Heart left ventricle (tissue), 16 donors: ENCODE measurements at places on chromosomes 6 and 20. TPM values are rescaled to one million over a fixed set of nuclear protein-coding genes. Genes with fewer than 3 reads are reported as not detected.

- no peak for DNase-seq
Measured at GRCh38 chr20:34110745-34111641, 1.1 kb downstream of the EIF2S2 start.

- DNase-seq, result no peak
Measured at GRCh38 chr6:89505847-89506246, 72.9 kb downstream of the ANKRD6 start.

DNA sequence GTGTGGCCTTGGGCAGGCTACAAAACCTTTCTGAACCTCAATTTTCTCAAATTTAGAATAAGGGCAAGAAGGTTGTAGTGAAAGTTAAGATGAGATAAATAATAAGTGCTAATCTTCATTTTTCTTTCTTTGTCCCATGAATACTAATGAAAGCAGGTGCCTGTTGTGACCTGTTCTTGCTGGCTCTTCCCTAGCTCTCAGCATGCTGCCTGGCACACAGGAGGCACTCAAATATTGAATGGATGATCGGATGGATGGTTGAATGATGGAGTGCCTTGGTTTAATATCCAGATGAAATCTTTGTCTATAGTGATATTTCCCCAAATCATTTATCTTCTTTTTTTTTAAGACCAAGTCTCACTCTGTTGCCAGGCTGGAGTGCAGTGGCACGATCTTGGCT lies 15.0 kb downstream of the PBOV1 start:
- no peak for DNase-seq

DNA sequence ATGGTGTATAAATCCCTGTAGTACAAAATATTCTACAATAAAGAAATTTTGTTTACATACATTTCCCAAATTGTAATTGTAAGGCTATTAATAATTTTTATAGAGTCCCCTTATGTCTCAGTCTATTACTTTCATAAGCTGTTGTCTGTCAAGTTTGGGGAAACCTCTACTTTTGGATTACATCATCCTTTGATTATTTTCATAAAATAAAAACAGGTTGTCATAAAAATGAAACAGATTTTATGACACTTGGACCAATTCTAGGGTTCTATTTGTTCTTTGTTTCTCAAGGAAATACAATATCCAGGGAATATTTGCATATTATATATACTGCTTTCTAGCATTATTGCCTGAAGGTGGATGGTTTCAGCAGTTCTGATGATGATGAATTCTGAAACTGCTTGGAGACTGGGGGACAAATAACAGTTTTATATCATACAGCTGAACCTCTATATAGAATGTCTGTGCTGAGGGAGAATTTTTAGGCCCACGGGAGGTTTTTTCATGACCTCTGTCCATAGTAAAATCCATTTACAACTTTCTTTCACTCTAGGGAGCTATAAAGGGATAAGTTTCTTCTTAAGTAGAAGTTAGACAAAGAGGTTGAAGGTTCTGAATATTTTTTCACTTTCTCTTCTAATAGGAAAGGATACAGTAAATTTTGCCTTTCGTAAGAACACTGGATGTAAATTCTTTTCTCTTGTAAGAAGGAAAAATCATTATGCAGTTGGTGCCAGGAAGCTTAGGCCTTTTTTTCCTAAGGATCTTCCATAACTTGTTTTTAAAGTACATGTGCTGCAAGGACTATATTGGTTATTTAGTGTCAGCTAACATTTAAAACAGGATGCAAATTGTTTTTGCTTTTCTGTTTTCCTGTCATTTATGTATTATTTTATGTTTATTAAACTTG lies 58.0 kb downstream of the CD2AP start:
- no peak for DNase-seq

Gene OR12D3
- not detected for total RNA-seq

DNA sequence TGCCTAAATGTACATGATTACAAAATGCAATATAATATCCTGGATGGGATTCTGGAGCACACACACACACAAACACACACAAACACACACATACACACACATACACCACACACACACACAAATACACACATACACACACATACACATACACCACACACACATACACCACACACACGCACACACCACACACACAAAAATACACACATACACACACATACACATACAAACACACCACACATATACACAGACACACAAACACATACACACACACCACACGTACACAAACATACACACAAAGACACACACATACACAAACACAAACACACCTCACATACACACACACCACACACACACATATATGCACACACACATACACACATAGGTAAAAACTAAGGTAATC lies 134.6 kb upstream of the SYNDIG1 start:
- no peak for DNase-seq

DNA sequence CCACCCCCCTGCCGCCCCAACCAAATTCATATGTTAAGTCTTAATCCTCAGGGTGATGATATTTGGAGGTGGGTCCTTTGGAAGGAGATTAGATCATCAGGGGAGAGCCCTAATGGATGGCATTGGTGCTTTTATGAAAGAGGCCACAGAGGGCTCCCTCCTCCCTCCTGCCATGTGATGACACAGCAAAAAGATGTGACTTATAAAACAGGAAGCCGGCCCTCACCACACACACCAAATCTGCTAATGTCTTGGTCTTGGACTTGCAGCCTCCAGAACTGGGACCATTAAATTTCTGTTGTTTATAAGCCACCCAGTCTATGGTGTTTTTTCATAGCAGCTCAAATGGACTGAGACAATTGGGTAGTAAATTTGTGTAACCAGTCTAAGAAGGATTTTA lies 176.3 kb downstream of the ADGRG6 start:
- no peak for DNase-seq

DNA sequence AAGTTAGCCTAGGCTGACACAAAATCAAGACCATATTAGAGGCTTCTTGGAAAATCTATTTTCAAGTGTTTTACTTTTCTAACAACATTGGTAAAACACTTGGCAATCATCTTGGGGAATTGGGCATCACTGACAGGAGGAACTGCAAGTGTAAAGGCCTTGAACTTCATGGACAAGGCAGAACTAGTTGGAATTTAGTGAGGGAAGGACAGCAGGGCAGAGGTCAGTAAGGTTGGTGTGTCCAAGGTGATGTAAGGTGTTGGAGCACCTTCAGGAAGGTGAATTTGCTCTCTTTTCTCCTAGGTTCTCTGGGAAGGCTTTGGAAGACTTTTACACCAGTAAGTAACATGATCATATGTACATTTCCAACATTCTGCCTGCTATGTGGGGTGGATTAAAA lies 1.5 kb upstream of the SLC17A4 start:
- DNase-seq, result no peak

DNA sequence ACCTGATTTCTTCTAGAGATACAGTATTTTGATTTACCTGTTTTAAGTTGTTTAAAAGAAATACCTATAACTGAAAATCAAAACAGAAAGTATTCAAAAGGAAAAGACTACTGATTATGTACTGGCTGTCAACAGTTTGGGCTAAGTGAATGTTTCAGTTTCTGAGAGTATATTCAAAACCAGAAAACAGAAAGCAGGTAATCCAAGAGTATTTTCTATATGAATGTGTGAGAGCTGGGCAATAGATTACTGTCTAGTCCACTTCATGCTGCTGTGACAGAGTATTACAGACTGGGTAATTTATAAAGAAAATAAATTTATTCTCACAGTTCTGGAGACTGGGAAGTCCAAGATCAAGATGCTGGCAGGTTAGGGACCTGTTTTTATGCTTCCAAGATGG lies 261.0 kb downstream of the ARHGAP18 start:
- DNase-seq, result no peak

GRCh38 chr6:160950507-160950906 lies 41.1 kb upstream of the MAP3K4 start:
- DNase-seq, result no peak

- no peak for DNase-seq
Measured at GRCh38 chr6:81814370-81815076, 62.0 kb upstream of the TENT5A start.

- DNase-seq, result no peak
Measured at GRCh38 chr6:156060013-156060412, 604.4 kb upstream of the NOX3 start.
